ENCODE measurements at places on chromosomes 5 and 9.

DNA sequence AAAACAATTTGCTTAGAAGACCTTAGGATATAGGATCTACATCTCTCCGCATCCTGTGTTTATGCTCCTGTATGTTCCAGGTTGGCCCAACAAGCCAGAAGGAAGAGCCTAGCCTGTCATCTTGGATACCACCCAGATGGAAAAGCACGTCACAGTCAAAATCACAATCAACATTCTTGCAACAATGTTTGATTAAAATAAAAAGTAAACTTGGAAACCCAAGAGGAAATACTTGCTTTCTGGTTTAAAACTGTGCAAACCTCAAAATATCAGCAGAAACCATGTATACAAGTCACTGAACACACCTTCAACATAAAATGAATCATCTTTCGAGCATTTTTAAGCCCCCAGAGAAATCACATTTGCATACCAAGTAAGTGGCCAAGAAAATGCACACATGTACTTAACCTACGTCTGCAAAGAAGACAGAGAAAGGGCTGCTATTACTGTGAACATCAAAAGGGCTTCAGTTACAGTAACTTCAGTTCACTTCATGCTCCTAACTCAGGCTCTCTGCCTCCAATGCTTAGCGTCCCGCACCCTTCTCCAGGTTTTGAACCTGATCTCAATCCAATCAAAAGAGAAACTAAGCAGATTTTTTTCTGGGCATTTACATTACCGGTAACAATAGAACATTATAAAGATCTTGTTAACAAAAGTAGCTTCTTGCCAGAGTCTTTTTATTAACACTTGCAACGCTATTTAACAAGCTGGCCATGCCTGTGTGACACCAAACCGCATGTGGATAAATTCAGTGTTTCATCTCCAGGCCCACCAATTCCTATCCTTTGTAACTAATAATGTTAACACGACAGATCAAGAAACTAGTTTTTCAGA lies 1.3 kb downstream of the ENC1 start:
- no peak for DNase-seq

DNA sequence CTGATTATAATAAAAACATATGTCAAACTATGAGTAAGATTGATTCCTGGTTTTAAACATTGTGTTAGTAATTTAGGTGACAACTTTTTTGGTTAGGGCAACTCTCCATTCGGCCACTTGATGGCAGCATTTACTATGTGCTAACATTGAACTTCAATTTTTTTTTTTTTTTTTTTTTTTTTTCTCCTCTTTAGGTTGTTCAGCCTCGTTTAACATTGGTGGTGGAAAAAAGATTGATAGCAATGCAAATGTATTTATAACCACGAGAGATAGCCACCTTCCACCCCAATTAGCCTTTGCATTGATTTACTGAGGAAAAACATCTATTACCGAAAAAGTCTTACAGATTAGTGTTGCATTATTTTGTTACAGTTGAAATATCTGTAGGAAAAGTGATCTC lies 159.1 kb downstream of the CSNK1G3 start:
- peak; percentile 62 for DNase-seq

DNA sequence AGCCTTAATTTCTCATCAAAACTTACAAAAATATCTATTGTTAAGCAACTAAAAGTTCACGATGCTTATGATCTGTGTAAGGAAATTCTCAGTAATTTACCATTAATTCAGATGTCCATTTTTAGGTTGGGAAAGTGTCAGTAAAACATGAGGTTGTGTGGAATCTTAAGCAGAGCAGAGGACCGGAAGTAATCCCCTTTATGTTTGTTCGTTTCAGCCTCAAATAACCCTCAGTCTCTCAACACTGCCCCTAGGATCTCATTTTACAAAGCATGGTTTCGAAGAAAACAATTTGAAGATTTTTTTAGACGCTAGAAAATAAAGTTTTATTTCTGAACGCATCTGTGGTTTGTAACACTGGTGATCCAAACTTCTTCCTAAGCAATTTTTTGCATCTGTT lies 504.2 kb downstream of the MAT2B start:
- no peak for DNase-seq

- DNase-seq, result no peak
These were observed 33.0 kb downstream of the KIF4B start for GRCh38 chr5:155046591-155046990.

Measured in midbrain (tissue), 1 donor.